ENCODE measurements at places on chromosomes 6 and 20.

DNA sequence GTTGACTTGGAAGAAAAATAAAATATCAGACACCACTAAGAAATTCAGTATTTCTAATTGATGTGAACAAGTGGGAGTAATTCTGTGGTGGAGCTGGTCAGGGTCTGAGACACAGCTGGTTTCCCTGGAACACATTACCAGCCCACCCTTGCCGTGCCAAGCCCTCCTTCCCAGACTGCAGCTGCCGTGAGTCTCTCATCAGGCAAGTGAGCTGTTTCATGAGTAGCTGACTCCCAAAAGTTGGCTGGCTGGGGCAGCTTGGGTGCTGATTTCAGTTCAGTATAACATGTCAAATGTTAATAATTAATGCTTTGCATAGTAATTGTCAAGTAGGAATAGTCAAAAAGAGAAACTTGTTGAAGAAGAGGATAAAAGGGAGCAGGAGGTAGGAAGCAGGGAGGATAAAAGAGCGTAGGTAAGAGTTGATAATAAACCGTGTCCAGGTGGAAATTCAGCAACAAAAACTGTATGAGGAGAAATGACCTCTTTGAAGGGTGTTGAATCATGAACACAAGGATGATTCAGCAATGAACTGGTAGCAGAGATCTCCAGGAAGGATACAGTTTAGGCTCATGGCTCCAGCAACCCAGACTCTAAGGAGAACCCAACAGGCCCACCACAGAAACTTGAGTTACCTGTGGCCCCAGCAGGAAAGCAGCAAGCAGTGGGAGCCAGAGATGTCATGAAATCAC, 110.9 kb upstream of the SSTR4 start:
- no peak for DNase-seq

GRCh38 chr6:25218346-25218745, 60.8 kb upstream of the CARMIL1 start:
- DNase-seq, result no peak

- no peak for DNase-seq
These were observed 101.1 kb downstream of the CDK19 start for GRCh38 chr6:110714143-110714542.

- DNase-seq, result no peak
These were observed 172.8 kb downstream of the KLHL32 start for GRCh38 chr6:97097068-97098047.

- DNase-seq, result no peak
These were observed 272.9 kb downstream of the SMOC2 start for GRCh38 chr6:168713839-168714238.

GRCh38 chr20:12130781-12131180, 213.1 kb downstream of the BTBD3 start:
- no peak for DNase-seq

- no peak for DNase-seq
These were observed 50.5 kb downstream of the BMP7 start for GRCh38 chr20:57215826-57216471.

- no peak for DNase-seq
These were observed 150.7 kb downstream of the PKHD1 start for GRCh38 chr6:51936531-51937290.

Data from activated CD4-positive, CD25-positive, alpha-beta regulatory T cell (primary cell).